ENCODE measurements at places on chromosomes 7 and 10. TPM values are rescaled to one million over a fixed set of nuclear protein-coding genes. Genes with fewer than 3 reads are reported as not detected.

Gene CPXM2
- not detected for total RNA-seq

Gene NSUN6
- total RNA-seq, result 5.3 TPM

Gene FXYD4
- not detected for total RNA-seq

Gene RPEL1
- 0.08 TPM for total RNA-seq

Gene AKR1C8
- 0.12 TPM for total RNA-seq

Gene FOXI2
- total RNA-seq, result not detected

Gene YWHAG
- total RNA-seq, result 100 TPM

Gene DPCD
- 62.3 TPM for total RNA-seq

Measured in H4 (cell line).